ENCODE measurements at places on chromosomes 4 and X.

DNA sequence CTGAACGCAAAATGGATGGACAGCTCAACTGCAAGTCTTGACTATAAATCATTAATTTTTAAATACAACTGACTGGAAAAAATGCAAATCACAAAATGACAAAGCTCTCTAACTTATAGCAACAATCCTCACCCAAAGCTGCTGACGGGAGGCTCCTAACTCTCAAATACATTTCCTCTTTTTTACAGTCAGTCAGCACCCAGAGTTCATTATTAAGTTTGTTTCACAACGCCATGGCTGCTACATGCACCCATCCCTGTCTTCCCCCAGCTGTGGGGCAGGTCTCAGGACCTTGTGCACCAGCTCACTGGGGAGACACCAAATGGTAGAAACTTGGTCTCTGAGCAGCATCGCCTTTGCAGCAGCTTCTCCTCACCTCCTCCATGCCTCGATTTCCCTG, 97.6 kb downstream of the SLC34A2 start:
- DNase-seq, result no peak

DNA sequence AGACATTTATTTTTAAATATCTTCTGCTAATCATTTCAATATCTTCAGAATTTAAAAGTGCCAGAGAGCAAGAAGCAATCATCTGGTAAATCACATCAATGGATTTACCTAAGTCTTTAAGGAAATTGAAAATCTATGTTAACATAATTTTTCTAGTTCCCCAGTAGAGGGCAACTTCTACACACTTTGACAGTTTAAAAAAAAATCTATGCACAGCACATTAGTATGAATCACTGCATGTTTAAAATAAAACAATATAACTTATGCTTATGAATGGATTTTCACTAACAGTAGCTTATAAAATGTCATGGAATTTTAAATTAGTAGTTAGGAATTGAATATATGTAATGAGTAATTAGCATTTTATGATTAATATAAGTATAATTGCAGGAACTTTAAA, 126.5 kb downstream of the REELD1 start:
- DNase-seq, result no peak

GRCh38 chrX:426881-427280, 40.2 kb upstream of the PPP2R3B start:
- DNase-seq, result no peak

- DNase-seq, result no peak
These were observed 35.1 kb upstream of the BRS3 start for GRCh38 chrX:136452614-136453013.

GRCh38 chrX:119042996-119043395, 29.8 kb upstream of the CT47C1 start:
- DNase-seq, result no peak

- no peak for DNase-seq
These were observed 177.7 kb downstream of the RAPGEF2 start for GRCh38 chr4:159280442-159281172.

DNA sequence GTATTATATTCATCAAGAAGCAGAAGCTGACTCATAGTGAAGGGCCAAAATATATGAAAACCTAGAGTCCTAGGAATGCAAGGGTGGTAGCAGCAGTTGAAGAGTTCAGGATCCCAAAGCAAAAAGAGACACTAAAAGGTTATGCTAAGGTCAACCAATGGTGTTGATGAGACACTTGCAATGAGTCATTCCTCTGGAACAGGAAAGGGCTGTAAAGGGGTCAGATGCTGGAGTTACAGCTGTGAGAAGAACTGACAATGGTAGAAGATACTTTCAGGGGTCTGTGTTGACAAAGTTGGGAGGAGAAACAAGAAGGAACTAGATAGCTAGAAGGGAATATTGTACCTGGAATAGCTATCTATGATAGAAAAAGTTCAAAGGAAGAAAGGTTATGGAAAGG, 47.5 kb downstream of the ZGRF1 start:
- no peak for DNase-seq

DNA sequence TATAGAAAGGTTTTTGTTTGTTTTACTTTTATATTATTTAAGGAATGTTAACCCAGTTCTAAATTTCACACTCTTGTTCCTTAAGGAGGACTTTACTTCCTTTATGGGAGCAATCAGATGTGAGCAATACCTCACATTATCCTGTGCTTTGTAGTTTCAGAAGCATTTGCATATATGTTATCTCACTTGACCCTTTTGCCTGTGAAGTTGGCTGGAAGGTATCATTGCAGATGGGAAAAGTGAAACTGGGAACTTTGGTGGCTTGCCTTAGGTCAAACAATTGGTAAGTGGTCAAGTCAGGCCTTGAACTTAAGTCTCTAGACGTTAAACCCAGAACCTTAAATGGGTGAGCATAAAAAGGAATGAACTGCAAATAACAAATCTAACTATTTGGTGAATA, 90.6 kb downstream of the AREG start:
- DNase-seq, result no peak

- no peak for DNase-seq
These were observed 238.8 kb downstream of the GRIA3 start for GRCh38 chrX:123422875-123423274.

GRCh38 chrX:32780109-32780508, 431.2 kb downstream of the DMD start:
- no peak for DNase-seq

DNA sequence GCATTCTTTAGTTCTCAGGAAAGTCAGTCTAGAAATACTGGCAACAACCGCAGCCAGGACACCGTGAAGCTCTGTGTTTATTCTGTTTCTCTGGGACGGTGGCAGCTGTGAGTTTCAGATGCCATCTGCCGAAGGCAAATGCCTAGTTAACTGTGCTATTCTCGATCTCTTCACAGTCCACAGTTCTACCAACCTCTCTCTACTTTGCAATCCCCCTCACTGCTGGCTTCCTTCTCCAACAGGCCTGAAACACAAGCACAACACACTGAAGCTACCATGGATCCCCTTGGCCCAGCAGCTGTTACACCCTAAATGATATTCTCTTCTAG, 118.8 kb downstream of the ZNF827 start:
- no peak for DNase-seq

- DNase-seq, result no peak
These were observed 18.0 kb upstream of the RHOXF2 start for GRCh38 chrX:120140293-120140981.

- DNase-seq, result no peak
These were observed 19.2 kb upstream of the SLC6A14 start for GRCh38 chrX:116417214-116417613.

DNA sequence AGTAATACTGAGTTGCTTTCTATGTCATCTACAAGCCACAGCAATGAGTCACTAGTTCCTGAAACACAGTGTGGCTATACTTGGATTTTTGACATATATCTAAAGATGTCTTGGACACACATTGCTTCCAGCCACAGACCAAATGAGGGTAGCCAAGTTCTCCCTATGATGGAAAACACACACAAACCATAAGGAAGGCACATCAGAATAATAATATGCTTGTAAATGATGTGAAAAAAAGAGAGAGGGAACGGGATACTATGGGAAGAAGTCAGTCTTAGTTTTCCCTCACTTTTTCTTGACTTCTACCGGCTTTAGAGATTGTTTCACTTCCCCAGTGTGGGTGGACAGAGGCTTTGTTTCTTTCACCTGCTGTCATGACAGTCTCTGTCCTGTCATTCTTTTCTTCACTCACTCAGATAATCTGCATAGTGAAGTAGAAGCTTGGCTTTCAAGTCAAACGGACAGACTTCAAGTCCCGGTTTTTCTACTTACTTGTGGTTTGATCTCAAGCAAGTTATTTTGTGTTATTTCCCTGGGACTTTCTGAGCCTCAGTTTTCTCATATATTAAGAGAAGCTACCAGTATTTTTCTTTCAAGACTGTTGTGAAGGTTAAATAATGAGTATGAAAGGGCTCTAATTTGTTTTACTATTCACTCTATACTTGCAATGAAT, 34.7 kb downstream of the P2RY10 start:
- no peak for DNase-seq

DNA sequence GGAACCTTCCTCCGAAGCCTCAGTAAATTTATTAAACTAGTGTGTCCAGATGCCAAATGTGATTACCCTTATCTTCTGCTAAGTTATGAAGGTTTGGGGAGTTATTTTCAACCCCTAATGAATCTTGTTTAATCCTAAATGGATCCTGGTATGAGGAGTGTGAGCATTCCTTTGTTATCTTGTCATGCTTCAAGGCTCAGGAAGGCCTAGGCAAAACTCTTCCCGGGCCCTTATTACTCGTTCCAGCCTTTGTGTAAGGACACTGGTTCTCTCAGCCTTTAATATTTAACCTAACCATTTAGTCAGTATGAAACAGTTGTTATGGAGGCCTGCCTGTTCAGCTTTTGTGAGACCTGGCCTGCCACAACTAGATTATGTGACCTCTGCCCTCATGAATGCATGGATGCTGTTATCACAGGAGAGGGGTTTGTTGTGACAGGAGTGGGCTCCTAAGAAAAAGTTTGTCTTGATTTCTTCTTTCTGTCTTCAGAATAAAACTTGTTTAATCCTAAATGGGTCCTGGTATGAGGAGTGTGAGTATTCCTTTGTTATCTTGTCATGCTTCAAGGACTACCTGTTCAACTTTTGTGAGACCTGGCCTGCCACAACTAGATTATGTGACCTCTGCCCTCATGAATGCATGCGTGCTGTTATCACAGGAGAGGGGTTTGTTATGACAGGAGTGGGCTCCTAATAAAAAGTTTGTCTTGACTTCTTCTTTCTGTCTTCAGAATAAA, 181.7 kb downstream of the SLC39A8 start:
- no peak for DNase-seq

- no peak for DNase-seq
These were observed 674.9 kb downstream of the SMARCA1 start for GRCh38 chrX:128848374-128848773.

- no peak for DNase-seq
These were observed 232.7 kb upstream of the GATB start for GRCh38 chr4:151993521-151993920.

- no peak for DNase-seq
These were observed 102.7 kb upstream of the FAM9C start for GRCh38 chrX:13147147-13147546.

GRCh38 chr4:14177987-14178386, 550.5 kb upstream of the BOD1L1 start:
- DNase-seq, result no peak

GRCh38 chrX:85326234-85327059, 53.0 kb downstream of the POF1B start:
- no peak for DNase-seq
